ENCODE measurements at places on chromosomes 3 and 15.

DNA sequence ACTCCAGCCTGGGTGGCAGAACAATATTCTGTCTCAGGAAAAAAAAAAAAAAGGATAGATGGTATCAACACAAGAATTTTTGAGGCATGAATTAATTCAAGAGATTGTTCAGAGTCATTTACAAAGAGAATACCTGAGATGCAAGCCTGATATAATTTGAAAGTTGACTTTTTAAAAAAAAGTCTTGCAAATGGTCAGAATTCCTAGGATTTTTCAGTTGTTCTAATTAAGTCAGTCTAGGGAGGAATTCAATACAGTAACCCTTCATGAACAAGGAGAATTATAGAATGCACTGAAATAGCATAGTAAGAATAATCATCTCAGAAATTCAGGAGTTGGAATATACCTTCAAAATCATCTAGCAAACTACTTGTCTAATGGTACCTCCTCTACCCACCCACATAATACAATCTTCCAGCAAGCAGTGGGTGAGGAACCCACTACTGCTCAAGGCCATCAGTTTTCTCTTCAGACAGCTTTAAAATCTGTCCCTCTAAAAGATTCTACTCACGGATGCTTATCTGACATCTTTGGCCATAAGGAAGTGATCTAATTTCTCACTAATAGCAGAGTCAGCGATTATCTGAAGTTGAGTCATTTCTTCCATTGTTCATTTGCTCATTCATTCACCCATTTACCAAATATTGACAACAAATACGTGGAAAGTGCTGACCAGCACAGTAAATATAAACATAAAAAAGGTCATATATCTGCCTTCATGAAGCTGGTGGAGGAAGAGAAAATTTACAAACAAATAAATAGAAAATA is 159.6 kb downstream of the GREM1 start:
- no peak for DNase-seq

DNA sequence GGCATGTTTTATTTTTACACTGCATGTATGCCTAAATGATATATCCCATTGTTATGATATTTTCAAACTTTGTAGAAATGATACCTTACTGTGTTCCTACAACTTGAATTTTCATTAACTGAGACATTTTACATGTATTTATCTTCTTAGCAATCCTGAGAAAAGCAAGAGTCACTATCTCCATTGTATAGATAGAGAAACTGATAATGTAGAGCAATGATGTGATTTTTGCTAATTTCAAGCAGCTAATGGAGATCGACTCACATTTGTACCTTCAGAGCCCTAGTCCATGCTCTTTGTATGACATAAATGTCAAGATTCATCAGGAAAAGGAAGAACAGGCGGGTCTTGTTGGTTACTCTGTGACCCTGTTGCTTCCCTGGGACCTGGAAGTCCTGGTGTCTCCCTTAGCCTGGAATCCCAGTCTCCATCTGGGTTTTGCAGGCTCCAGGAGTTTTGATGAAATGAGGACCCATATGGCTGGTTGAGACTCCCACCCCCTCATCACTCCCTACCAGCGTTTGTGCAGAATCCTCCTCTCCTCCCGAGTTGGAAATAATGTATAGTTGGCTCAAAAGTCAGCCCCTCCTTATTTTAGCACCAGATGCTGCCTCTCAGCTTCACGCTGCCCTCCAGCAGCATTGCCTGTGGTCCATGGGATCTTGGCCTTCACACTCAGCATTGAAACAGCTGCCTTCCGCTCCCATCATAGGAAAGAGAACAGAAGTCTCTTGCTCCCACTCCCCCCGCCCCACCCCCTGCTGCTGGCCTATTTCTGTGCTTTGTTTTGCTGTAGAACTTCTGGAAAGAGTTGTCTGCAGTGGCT is 67.1 kb downstream of the APBA2 start:
- no peak for DNase-seq

DNA sequence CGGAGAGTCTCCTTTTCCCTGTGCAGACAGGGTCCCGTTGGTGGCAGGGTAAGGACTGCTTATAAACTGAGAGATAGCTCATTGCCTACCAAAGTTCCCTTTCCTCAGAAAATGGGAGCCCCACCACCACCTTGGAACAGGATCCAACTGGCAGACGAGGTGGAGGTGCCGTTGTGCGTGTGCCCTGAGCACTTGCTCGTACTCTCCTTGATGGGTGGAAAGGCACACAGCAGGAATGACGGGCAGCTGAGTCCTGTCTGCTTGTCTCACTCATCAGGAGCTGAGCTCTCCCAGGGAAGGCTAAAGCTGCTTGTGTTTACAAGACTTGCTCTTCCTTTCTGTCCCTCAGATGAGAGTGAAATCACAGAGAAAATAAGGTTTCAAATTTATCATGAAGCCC is 60.7 kb downstream of the B3GNT5 start:
- DNase-seq = no peak

DNA sequence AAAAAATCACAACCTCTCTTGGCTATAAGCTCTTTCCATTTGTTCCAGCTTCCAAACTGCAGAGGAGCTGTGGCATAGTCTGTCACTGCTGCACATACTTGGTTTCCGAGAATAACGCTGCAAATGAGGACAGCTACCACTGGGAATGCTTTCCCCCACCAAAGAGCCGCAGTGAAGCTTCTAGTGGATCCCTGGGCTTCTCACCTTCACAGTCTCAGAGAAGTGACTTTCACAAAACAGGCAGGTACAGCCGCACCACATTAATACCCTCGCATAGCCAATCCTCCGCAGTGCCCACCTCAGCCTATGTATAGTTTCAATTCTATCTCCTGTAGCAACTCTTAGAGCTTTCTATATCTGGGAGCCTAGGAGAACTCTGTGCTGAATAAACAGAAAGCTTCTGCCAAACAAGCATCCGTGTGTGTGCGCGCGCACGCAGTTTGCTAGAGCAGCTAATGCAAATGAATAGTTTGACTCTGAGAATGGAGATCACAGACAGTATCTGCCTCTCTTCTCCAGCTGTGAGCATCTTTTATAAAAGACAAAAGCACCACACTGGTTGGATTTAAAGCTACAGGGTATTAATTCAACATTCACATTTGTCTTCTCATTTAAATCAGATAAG is 81.9 kb upstream of the PLXND1 start:
- DNase-seq = peak; percentile 91

DNA sequence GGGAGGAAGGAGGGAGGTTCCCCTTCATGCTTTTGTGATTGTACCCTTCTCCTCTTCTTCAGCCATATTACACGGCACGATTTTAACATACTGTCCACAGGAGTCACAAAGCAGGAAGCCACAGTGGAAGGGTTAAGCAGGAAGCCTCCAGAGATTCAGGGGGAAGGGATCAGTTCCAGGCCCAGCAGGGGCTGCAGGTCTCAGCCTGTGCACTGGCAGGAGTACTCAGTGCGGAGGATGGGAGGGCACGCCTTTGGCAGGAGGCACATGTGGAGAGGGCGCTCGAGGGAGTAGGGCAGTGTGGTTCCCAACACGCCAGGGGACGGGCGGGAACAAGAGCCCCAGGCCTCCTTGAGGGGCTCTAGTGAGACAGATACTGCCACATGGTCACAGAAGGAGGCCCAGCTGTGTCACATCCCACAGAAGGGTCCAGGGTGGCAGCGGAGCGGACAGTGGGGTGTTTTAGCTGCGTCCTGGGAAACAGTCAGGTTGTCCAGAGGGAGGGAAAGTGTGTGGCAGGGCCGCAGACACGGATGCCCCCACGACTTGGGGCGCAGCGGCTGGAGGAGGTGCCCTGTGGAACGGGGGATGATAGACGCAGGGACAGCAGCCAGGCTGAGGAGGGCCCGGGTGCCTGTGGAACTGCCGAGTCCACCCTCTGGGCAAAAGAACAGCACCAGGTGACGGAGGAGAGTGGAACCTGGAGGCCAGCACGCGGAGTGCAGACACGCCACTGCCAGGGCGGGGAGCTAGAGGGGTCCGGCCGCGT is 77.5 kb downstream of the CHSY1 start:
- no peak for DNase-seq

- DNase-seq = no peak
Measured at GRCh38 chr3:60053526-60054265, 1003.9 kb upstream of the CFAP20DC start.

DNA sequence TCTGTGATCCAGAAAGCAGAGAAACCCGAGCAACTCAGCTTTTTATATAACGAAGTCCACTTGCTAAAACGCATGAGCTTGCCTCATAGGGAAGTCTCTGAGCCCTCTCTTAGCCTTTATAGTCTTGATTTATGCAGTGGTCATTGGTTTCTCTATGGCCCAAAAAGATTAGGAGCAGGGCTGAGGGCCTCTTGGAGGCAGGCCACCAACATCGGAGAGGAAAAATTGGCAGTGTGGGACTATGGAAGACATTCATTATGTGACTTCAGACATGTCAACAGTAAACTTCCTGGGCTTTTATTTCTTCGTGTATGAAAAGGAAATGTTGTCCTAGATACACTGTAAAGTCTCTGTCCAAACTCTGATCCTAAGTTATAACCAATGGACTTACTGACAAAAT is 13.5 kb downstream of the RAB8B start:
- DNase-seq = no peak

- no peak for DNase-seq
Measured at GRCh38 chr3:112377568-112378071, 44.7 kb downstream of the CD200 start.

- no peak for DNase-seq
Measured at GRCh38 chr3:149199474-149199873, 22.2 kb downstream of the CP start.

GRCh38 chr3:190728574-190729246 is 133.8 kb downstream of the GMNC start:
- no peak for DNase-seq

DNA sequence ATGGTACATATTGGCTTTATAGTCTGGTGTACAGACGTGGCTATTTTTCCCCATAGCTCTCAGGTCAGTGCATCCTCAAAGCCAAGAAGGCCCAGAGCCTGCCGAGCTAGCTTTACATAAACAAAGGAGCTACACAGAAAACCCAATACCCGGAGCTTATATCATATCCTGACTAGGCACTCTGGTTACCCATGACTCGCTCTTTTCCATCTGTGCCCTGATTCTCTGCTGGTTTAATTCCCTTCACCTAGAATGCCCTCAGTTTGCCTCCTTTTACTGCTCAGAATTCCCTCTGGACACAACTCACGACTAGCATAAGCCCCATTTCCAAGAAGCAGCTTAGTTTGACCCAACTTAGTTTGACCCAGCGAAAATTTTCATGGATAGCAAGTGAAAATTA is 110.8 kb downstream of the TIGIT start:
- no peak for DNase-seq

GRCh38 chr3:160213191-160213590 is 12.0 kb upstream of the C3orf80 start:
- DNase-seq = no peak

- peak; percentile 59 for DNase-seq
Measured at GRCh38 chr15:29021857-29022256, 136.1 kb downstream of the APBA2 start.

DNA sequence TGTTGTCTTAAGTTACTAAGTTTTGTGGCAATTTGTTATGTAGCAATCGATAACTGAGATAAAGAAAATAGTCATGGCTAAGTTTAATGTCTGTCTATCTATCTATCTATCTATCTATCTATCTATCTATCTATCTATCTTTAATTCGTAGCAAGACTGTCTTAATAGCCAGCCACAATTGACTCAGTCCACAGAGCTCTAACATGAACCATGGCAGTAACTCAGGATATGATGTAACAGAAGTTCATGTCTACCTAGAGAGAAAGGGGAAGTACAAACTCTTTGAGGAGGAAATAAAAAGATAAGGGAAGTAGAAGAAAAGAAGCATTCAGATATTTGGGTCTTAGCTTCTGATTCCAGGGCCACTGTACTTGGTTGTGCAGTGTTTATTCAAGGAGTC is 61.5 kb upstream of the FNDC3B start:
- no peak for DNase-seq

- no peak for DNase-seq
Measured at GRCh38 chr3:75110741-75111140, 496.3 kb upstream of the CNTN3 start.

DNA sequence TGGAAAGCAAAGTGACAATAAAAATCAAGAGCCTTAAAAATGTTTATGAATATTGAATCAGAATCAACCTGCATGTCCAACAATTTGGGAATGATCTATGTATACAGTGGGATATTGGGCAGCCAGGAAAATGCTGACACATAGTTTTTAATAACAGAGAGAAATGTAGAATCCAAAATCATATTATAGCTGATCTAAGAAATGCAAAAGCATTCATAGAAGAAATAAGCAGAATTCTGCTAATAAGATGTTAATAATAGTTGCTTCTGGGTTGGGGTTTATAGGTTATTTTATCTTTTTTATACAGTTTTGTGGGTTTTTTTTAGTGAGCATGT is 15.1 kb downstream of the KIF9 start:
- no peak for DNase-seq

DNA sequence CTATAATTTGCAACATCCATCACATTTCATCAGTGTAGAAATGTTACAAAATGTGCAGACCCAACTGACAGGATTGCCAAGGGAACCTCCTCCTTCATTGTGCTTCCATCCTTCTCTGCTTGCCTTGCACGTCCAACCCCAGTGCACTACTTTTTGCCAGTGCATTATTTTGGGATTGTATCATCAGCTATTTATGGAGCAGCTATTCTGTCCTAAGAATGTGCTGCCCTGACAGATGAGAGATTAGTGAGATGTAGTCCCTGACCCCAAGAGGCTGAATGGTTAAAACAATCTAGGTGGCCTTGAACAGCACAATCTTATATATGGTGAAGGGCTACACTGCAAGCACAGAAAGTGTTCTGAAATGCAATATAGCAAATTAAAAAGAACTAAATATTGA is 935.8 kb downstream of the IGSF11 start:
- DNase-seq = no peak

DNA sequence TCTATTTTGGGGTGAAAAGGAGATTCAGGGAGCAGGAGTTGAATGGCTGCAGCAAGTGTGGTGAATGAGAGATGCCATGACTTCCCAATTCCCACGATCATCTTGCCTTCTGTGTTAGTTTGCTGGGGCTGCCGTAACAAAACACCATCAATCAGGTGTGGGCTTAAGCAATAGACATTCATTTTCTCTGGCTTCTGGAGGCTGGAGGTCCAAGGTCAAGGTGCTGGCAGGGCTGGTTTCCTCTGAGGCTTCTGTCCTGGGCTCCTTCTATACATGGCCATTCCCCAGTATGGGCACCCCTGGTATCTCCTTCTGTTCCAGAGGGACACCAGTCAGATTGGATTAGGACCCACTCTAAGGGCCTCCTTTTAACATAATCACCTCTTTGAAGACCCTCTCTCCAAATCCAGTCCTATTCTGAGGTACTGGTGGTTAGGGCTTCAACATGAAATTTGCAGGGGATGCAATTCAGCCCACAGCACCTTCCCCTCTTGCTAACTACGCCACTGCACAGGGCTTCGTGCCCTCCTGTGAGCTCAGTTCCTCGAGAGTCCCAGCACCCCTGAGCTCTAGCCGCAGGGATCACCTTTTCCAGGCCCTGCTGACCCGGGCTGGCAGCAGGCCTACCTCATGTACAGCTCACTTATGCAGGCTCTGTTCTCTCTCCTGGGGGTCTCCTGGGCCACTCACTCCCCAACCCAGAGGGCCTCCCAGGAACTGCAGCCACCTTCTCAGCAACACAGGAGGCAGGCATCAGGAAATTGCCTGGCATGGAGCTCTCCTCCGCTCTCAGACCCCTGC is 37.3 kb upstream of the SLC6A11 start:
- DNase-seq = no peak
